ENCODE measurements at places on chromosomes 1 and 21. TPM values are rescaled to one million over a fixed set of nuclear protein-coding genes. Genes with fewer than 3 reads are reported as not detected.

NLRP3 gene
- 3.4 TPM for polyA plus RNA-seq

VSIG8 gene
- not detected for polyA plus RNA-seq

KIF17 gene
- not detected for polyA plus RNA-seq

FAAP20 gene
- polyA plus RNA-seq: 58.9 TPM

UBE2U gene
- not detected for polyA plus RNA-seq

BTBD19 gene
- 0.25 TPM for polyA plus RNA-seq

CADM3 gene
- not detected for polyA plus RNA-seq

FPGT gene
- 4.9 TPM for polyA plus RNA-seq

S100A7 gene
- not detected for polyA plus RNA-seq

FBXO2 gene
- polyA plus RNA-seq: 7.5 TPM

- no peak for DNase-seq
Measured at GRCh38 chr21:46059195-46059594, 38.7 kb upstream of the COL6A2 start.

DNA sequence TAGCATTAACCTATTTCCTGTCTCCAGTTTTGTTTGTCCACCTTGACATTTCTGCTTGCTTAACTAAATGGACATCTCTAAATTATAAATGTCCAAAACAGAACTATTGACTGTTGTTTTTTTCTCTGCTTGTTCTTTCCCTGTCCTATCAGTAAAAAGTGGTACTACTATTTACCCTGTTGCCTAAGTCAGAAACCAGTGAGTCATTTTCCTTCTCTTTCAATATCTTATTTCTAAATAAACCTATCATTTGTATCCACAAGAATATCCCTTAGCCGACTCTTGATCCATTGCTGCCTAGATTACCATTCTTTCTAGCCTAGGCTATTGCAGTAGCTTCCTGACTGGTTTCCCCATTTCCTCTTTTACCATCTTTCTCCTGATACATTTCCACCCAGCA lies 22.5 kb downstream of the MIER1 start:
- DNase-seq: no peak

DNA sequence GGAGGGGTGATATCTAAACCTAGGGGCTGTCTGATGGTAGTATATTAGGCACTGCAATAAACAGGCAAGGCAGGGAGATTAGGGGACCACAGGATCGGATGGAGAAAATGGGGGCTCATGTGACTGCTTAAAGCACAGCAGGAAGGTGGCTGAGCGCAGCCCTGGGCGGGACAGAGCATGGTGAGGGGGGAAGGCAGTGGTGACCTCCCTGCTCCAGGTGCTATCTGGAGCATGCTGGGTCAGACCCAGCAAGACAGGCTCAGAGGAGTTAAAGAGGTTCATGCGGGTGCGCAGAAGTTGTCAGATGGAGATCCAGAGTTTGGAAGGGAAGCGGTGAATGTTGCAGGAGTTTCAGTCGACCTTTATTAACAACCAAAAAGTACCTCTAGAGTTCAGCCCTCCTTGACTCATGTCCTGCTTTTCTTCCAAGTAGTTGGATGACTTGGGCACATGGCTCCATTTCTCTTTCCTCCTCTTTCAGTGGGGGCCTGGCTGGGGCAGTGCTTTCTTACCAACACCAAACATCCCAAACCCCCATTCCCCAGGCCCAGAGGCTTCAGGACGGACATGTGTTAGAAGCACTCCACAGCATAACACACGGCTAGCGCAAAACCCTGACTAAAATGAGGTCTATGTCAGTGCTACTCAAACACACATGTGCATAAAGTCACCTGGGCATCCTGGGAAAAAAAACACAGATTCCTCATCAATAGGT lies 41.5 kb downstream of the CAPN9 start:
- no peak for DNase-seq

DNA sequence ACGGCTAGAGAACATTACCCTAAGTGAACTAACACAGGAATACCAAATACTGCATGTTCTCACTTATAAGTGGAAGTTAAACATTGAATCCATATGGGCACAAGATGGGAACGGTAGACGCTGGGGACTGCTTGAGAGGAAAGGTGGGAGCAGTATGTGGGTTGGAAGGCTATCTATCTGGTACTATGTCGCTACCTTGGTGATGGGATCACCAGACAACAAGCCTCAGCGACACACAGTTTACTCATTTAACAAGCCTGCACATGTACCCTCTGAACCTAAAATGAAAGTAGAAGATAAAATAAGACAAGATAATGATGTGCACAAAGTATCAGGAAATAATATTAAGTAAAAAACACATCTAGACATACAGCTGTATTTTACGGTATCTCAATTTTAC lies 819 bp downstream of the PYHIN1 start:
- DNase-seq: peak; percentile 7

GRCh38 chr1:184605941-184606340 lies 148.7 kb downstream of the EDEM3 start:
- DNase-seq: no peak

GRCh38 chr1:203271962-203272632 lies 33.2 kb upstream of the BTG2 start:
- DNase-seq: no peak

DNA sequence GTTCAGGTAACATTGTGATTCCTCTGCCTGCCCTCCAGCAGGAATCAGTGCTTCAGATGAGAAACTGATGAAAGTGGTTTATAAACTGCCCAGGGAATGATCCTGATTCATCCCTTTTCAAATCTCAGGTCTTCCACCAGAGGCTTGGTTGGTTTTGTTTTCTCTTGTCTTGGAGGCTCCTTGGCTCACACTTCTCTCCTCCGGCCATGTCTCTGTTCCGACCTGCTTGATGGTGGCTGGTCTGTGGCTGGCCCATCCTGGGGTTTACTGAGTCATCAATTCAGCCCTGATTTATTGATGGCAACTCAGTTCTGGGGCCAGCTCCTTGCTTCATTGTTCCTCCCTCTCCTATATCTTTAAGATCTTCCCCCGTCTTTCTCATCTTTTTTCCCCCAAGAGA lies 56.6 kb upstream of the SLC2A1 start:
- no peak for DNase-seq

- DNase-seq: no peak
Measured at GRCh38 chr1:18557621-18558465, 72.8 kb upstream of the PAX7 start.

DNA sequence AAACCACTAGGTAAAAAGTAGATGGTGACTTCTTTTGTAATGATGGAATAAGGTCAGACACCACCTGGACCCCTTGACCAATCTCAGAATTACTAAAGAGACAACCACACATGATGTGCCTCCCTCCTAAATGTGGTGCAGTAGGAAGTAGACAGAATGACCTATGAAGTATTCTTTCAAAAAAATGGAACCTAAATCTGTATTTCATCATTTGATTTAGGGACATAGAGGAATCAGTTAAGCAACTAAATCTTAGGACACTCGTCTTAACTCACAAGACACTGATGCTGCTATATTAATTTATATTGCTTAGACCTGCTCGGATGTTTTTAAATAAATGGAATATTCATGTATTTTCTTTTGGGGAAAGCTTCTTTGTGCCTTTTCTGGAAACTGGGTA lies 80.9 kb upstream of the IRF2BP2 start:
- DNase-seq: no peak

DNA sequence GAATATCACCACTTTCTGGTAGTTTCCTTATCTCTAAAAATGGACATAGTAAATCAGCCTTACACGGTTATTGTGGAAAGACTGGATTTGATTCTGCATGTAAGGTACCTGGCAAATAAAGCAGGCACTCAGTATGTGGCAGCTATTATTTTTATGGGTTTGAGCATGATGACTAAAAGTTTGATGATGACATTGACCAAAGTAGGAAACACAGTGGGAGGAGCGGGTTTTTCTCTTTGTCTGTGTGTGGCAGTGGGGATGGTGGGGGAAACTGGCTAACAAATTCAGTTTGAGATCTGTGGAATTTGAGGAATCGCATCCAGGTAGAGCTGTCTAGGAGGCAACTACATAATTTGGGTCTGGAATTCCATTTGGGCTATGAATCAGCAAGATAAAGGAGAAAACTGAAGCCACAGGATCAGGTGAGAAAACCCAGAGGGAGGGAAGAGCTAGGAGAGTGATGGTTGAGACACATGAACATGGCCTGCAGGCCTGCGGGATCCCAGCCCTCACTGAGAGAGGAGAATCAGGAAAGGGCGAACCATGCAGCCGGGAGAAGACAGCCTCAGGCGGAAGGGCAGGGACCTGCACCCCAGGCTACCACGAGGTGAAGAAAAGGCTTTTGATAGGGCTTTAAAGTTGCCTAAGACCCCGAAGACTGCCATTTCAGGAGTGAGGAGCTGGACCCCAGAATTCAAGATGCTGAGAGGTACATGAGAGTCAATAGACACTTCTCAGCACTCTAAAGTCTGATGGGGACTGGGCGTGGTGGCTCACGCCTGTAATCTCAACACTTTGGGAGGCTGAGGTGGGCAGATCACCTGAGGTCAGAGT lies 52.2 kb downstream of the MEF2D start:
- no peak for DNase-seq

- no peak for DNase-seq
Measured at GRCh38 chr1:240093120-240093961, 1.7 kb downstream of the FMN2 start.

DNA sequence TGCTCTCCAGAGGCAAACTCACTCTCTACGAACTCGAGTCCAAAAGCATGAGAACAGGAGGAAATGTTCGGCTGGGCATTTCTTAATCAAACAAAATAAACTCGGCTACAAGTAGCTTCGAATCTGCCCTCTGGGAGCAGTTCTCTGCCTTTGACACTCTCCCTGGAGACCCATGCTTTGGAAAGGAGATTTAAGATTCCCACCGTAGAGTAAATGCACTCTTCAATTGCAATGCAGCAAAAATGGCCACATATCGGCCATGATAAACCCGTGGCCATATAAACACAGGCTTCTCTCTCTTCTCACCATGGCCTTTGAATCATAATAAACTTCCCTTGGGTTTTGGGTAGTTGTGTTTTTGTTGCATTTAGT lies 215.4 kb downstream of the TOMM20 start:
- no peak for DNase-seq

- DNase-seq: no peak
Measured at GRCh38 chr1:30047576-30047975, 675.8 kb downstream of the MATN1 start.

GRCh38 chr1:221457685-221458446 lies 284.0 kb downstream of the DUSP10 start:
- DNase-seq: no peak

DNA sequence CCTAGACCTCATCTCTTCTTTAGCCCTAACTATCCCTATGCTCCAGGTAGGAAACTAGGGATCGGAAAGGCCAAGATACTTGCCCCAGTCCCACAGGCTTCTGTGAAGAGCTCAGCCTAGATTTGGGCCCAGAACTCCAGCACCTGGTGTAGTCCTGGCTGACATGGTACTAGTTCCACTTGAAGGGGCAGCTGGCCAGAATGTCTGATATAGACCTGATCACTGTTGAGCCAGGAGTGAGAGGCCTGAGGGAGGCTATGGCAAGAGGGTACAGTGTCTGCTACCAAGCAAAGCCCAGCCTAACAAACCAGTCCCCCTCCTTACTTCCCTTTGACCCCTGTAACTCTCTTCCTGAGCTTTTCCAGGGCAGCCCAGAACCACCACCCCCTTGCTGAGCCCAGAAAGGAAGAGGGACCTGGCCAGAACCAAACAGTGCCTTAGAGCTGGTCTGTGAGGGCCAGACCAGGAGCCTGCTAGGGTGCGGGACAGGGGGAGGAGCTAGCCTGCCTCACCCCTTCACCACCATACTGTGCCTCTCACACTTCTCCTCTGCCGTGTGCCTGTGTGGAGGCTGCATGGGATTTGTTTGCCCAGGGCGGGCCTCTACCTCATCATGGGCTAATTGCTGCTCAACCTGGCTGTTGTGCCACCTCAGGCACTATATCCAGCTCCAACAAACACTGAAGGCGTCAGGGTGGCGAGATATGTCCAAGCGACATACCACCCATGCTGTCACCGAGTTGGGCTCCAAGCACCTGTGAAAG lies 10.9 kb downstream of the POMGNT1 start:
- no peak for DNase-seq

- no peak for DNase-seq
Measured at GRCh38 chr1:94104776-94105580, 16.0 kb downstream of the ABCA4 start.

- DNase-seq: no peak
Measured at GRCh38 chr1:230140221-230141020, 73.4 kb downstream of the GALNT2 start.

- no peak for DNase-seq
Measured at GRCh38 chr1:183577897-183578465, 12.3 kb downstream of the NCF2 start.

GRCh38 chr21:36200081-36200561 lies 43.5 kb downstream of the DOP1B start:
- no peak for DNase-seq

GRCh38 chr1:214002472-214002871 lies 14.7 kb downstream of the PROX1 start:
- DNase-seq: no peak

DNA sequence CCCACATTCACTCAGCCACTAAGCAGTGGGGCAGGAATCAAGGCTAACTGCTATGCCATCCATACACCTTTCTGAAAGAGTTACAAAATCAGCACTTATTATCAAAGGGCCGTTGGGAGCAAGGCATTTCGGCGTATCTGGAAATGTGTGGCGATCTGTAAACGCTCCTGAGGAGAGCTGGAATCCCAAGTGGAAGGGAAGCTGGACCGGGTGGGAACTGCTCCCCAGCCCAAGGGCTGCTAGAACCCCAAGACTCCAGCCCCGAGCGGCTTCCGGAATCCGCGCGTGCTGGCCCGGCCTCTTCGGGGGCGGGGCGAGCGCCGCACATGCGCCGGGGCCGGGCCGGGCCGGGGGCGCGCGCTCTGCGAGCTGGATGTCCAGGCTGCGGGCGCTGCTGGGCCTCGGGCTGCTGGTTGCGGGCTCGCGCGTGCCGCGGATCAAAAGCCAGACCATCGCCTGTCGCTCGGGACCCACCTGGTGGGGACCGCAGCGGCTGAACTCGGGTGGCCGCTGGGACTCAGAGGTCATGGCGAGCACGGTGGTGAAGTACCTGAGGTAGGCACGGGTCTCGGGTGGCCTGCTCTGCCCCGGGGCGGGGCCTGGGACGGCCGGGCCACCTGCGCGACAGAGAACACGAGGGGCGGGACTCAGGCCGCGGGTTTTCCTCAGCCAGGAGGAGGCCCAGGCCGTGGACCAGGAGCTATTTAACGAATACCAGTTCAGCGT lies at the start of gene NAXE:
Gene NAXE, plus strand, starts transcription at position 345 of the 726 bp plus-strand sequence. Its CDS starts 29 bp downstream, at position 374.
- DNase-seq: peak; percentile 69

GRCh38 chr1:115755456-115756370 lies 12.8 kb downstream of the CASQ2 start:
- DNase-seq: no peak

DNA sequence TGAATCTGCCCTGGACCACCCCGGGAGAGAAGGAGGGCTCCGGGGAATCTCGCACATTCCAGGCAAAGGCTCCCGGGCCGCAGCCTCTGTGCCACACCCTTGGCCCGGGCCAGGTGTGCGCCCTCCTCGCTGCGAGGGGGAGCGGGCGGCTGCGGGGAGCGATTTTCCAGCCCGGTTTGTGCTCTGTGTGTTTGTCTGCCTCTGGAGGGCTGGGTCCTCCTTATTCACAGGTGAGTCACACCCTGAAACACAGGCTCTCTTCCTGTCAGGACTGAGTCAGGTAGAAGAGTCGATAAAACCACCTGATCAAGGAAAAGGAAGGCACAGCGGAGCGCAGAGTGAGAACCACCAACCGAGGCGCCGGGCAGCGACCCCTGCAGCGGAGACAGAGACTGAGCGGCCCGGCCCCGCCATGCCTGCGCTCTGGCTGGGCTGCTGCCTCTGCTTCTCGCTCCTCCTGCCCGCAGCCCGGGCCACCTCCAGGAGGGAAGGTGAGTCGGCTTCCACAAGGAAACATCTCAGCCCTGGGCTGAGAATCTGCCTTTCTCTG lies at the start of gene LAMC2:
Gene LAMC2, plus strand, starts transcription at position 324 of the 550 bp plus-strand sequence. Its CDS starts 89 bp downstream, at position 413.
- DNase-seq: no peak
